ENCODE measurements at places on chromosomes 12 and 14.

DNA sequence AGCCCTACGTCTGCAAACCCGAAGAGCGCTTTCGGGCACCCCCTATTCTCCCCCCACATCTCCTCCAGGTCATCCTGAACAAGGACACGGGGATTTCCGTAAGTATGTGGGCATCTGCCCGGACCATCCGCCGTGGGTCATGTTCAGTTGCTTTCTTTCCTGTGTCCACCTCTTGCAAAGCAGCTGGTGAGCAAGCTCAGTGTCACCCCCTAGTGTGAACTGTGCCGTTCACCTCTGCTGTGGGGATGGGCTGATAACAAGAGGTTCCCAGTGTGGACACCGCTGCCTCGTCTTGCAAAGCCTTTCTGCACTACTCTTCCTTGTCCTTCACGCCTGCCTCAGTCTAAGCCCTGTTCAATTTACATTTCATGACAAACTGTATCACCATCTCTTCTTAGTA lies 8.6 kb downstream of the PRKAB1 start:
- no peak for DNase-seq

GRCh38 chr12:87344699-87345098 lies 684.5 kb downstream of the C12orf50 start:
- no peak for DNase-seq

GRCh38 chr14:86613786-86614185 lies 1083.8 kb downstream of the FLRT2 start:
- no peak for DNase-seq

DNA sequence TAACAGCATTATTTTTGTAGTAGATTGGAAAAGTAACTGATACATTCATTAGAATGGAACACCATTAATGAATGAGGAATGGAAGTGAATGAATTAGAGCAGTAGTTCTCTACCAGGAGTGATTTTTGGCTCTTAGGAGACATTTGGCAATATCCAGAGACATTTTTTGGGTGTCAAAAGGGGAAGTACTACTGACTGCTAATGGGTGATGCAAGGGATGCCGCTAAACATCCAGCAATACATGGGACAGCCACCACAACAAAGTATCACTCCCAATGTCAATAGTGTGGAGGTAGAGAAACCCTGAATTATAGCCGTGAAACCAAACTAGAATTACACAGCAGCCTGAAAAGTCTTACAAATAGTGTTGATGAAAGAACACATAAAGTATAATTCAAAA lies 1.5 kb downstream of the CHURC1 start:
- DNase-seq = no peak

- no peak for DNase-seq
Measured at GRCh38 chr14:105549481-105549880, 23.1 kb downstream of the TMEM121 start.

DNA sequence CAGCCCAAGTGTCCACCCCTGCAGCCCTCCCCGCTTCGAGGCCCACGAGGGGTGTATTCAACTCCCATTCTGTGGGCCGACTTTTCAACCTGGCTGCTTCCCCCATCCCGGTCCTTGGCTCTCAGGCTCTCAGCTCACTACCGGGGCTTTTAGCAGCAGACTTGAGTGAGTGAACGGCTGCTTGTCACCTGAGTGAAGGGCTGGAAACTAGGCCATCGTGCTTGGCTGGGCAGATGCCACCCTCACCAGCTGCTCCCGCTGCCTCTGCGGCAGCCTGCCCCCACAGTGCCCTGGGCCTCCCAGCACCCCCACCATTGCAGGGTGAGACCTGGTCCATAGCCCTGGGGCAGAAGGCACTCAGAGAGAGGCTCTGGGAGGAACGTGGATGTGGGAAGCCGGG lies 59.9 kb downstream of the SLC6A12 start:
- no peak for DNase-seq
